ENCODE measurements at places on chromosomes 4 and X.
A peak's percentile ranks its signal among the peaks of the same experiment; 100 is the strongest.

DNA sequence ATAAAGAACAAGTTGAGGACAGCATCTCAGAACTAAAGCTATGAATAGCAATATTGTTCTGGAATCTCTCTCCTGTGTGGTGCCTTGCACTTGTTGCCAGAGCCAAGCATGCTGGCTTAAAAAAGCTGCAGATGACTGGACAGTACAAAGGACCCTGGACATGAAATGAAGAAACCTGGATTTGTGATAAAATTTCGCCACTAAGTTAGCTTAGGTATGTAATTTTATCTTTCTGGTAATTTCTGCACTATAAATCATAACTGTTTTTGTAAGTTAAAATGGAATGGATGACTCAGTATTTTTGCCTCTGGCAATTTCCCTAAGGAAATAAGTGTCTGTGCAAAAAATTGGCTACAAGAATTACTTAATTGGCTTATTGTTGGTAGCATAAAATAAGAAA lies 317.2 kb downstream of the CAMK2D start:
- DNase-seq: no peak

GRCh38 chrX:32045149-32045548 lies 973.3 kb upstream of the FTHL17 start:
- DNase-seq: no peak

- DNase-seq: no peak
These were observed 46.8 kb upstream of the TMPRSS11F start for GRCh38 chr4:68176500-68176899.

DNA sequence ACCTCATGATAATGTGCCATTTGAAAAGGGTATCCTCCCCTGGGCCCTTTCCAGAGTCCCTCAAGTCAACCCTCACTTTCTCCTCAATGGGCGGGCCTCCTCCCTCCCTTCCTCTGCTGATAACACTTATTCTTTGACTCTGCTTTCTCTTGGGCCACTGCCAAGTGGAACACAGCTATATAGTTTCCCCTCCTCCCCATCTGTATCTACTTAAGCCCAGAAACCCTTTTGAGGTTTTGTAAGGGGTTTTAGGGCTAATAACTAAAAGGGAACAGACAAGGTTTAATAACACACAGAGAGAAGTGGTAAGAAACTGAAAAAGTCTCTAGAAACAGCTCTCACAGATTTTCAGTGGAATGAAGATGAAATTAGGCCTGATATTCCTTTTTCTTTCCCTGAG lies 116.7 kb downstream of the GPC3 start:
- DNase-seq: no peak

DNA sequence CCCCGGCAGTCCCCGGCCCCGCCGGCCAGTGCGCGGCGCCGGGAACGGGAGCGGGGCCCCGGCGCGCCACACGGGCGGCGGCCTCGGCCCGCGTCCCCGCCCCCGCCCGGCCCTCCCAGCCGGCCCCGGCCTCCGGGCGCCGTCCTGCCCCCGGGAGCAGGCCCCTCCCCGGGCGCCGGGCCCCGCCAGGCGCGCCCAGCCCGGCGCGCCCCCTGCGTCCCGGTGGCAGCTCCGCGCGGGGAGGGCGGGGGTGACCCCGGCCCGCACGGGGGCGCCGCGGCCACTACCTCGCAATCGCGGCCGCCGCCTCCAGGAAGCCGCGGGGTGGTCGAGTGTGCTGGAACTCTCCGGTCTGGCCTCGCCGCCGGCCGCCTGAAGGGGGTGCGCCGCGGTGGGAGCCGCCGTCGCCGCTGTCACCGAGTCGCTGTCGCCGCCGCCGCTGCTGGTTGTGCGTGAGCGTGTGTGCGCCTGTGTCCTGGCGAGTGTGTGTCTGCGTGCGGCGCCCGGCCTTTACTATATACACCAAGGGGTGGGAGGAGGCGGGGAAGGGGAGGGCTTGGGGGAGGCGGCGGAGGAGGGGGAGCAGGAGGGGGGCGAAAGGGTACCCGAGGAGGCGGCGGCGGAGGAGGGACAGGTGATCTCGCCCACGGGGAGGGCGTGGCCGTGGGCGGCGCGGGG lies at the start of gene RAI2:
TSS of gene RAI2 (minus strand) at position 488 of the 678 bp plus-strand sequence. CDS start 59,288 bp downstream, outside the sequence.
- DNase-seq: no peak

DNA sequence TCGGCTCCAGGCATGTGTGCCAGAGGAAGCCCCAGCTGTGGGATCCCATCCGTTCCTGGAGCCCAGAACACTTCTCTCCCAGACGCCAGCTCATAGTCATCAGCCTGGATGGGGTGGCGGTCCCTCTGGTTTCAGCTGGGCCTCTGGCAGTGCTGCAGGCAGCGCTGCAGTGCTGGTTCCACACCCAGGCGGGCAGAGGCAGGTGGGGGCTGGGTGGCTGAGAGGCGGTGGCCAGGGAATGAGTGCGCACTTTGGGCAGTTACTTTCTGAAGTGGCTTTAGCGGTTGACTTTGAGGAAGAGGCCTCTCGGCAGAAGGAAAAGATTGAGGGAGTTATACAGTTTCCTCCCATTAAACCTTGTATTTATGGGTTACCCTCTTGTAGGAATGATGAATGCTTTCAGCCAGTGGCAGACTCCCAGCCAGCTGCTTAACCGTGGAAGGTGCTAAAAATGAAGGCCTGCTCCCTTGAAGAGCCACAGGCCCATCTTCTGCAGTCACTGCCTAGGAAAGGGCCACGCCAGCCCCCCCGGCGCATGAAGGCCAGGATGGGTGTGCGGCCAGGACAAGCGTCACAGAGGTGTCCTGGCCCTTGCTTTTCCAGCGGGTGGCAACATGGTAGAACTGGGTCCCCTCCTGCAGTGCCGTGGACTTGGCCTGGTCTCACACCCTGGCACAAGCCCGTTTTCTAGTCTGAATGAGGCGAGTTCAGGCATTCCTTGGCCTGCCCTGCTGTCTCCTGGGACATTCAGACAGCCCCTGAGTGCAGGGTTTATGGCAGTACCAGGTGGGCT lies 9.9 kb downstream of the TADA2B start:
- peak; percentile 25 for DNase-seq

DNA sequence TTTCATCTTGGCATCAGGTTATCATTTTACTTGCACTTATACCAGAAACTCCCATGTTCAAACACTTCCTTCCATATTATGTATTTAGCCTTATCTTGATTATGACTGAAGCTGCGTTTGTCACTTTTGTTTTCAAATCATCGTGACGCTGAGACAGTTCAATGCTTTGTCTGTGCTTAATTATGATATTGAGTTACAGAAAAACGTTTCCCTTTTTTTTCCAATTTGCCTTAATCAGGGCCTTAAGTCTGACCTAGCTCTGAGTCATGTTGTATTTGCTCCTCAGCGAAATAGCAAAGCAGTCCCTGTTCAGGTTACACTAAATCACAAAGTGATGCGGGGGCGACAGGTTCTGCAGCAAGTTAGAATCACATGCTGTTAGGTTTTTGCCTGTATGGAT lies 254.7 kb downstream of the AFF2 start:
- no peak for DNase-seq

- DNase-seq: no peak
These were observed 131.8 kb upstream of the TMLHE start for GRCh38 chrX:155744534-155744933.

DNA sequence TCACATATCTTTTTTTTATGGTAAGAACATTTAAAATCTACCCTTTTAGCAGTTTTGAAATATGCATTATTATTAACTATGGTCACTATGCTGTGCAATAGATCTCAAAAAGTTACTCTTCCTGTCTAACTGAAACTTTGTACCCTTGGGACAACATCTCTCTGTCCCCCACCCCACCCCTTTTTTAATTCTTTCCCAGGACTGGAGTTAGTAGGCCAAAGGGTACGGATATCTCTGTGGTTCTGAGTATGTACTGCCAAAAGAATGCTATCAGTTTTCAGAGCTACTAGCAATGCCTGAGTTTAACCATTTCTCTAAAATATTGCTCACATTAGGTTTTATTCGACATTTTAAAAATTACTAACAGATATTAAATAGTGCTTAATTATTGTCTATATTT lies 4.7 kb upstream of the FAM241A start:
- no peak for DNase-seq

- no peak for DNase-seq
These were observed 64.9 kb downstream of the DOCK11 start for GRCh38 chrX:118560489-118560888.

DNA sequence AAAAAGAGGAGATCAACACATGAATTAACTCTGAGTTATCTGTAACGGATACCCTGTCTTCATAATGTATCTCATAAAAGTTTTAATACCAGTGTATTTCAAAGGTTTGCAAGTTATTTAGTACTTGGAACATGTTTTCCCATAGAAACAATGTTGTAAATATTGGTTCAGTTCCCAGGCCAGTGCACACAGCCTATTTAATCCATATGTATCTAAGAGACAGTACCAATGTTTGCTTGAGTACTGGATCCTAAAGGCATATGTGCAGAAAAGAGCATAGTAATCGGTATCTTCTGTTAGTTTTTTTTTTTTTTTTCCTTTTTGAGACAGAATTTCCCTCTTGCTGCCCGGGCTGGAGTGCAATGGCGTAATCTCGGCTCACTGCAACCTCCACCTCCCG lies 46.1 kb downstream of the SLIT2 start:
- DNase-seq: no peak

DNA sequence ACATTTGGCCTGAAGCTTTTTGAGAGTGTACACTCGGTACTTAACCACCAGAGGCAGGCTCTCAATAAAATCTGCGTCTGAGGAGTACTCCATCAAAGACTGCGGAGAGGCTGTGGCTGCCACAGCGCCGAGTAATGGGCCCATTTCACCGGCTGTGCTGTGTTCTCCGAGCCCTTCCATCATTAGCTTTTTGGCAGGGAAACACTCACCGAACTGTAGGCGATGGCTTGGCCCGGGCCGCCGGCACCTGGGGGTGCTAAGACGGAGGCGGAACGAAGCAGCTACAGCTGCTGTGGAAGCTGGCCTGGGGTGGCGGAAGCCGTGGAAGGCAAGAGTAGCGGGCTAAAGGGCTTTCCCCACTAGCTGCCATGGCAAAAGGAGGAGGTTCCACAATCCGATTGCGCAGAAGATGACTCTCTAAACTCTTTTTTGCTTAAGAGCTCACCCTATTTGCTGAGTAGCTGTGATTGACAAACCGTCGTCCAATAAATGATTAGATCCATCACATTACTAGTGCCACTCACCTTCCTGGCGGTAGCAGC lies 48.5 kb upstream of the PABPC1L2A start:
- DNase-seq: no peak

- peak; percentile 54 for DNase-seq
These were observed 107.0 kb upstream of the TBC1D9 start for GRCh38 chr4:140863197-140863596.

GRCh38 chr4:159767406-159767805 lies 664.5 kb downstream of the RAPGEF2 start:
- DNase-seq: no peak

- no peak for DNase-seq
These were observed 41.0 kb upstream of the KLHL34 start for GRCh38 chrX:21699136-21699535.

GRCh38 chr4:171601091-171601490 lies 212.1 kb upstream of the GALNTL6 start:
- no peak for DNase-seq

- DNase-seq: no peak
These were observed 586.1 kb downstream of the FSTL5 start for GRCh38 chr4:161577579-161578301.

DNA sequence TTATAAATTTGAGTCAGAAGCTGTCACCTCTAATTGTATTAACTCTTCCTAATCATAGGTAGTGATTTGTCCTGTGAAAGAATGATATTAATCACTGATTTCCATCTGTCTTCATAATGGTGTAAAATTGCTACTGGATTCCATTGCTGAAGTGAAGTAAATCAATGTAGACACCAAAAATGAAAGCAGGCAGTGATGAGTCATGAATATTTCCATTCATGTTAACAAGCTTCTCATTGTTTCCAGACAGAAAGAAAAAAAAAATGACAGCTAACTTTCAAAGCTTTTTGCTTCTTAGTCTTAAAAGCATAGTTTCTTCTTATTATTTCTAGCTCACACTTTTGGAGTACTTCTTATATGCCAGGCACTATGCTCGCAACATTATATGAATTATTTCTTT lies 21.5 kb downstream of the FAM114A1 start:
- peak; percentile 41 for DNase-seq

- peak; percentile 63 for DNase-seq
These were observed 35.7 kb downstream of the RELL1 start for GRCh38 chr4:37650481-37650880.

DNA sequence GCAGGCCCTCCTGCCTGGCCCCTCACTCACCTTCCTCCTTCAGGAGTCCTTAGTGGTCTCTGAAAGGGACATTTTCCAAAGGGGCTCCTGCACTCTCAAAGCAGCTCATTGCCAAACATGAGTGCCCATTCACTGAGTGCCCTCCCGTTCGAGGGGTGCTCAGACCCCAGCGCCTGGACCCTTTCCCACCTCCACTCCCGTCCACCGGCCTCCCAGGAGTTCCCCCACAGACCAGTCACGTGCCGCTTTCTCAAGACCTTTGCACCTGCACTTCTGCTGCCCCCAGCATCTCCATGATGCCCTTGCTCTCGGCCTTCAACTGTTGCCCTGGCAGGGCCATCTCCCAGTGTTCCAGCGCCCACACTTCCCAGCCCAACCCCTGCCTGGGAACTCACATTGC lies 89.5 kb downstream of the ADRA2C start:
- DNase-seq: no peak

DNA sequence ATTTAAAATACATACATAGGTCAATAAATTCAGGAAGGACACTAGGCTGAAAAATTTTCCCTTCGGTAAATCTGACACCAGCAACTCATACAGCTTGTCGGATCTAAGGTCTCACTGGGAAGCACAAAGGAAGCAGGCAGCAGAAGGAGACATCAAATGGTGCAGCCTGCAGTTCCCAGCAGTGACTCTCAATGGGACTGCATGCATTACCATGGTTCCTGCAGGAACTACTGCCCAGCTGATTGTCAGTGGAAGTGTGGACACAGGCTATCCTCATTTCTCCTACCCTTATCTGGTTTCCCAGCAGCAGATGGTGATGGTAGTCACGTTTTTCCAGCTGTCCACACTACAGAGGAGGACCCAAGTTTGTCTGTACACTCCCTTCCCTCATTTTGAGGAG lies 113.3 kb downstream of the PPP1R2C start:
- no peak for DNase-seq

DNA sequence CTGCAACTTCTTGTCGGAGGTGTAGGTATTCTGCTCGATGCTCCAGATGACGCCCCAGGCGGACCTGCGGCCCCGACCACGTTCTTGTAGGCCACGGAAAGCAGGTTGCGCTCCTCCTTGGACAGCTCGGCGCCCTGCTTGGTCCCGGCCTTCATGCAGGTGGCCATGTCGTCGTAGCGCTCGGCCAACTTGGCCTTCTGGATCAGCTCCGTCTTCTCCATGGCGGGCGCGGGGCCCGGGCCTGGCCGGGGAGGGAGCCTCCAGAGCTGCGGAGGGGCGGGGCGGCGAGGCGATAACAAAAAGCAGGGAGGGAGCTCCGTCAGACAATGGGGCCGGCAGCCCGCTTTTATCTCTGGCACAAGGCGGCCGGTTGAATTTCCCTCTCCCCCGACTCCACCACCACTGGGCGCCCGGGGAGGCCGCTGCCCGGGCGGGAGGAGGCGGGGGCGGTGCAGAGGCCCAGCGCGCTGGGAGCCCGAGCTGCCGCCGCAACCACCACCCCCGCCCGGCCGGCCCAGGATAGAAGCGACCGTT lies 28.3 kb upstream of the DRP2 start:
- no peak for DNase-seq

GRCh38 chr4:140837736-140838135 lies 81.6 kb upstream of the TBC1D9 start:
- DNase-seq: peak; percentile 77

GRCh38 chr4:15568821-15569220 lies 86.3 kb downstream of the FBXL5 start:
- DNase-seq: no peak

Data from inflammatory macrophage treated with lipopolysaccharide for 1 hour (primary cell).